Metanephros (tissue), 2 donors: ENCODE measurements at places on chromosomes 5 and 9. TPM values are rescaled to one million over a fixed set of nuclear protein-coding genes. Genes with fewer than 3 reads are reported as not detected.

The PCSK1 gene
- 0.18 TPM for total RNA-seq

The PALM2AKAP2 gene
- total RNA-seq, result 20.7 TPM

The YIPF5 gene
- total RNA-seq, result 50.6 TPM

The PRSS3 gene
- 0.64 TPM for total RNA-seq

The GNA14 gene
- 21.1 TPM for total RNA-seq

The LMX1B gene
- total RNA-seq, result 4.1 TPM

The PRUNE2 gene
- 10.9 TPM for total RNA-seq

The F2RL2 gene
- 1.1 TPM for total RNA-seq

The CYLC2 gene
- not detected for total RNA-seq

The FST gene
- 15.9 TPM for total RNA-seq

The CDH6 gene
- 89.1 TPM for total RNA-seq

The OR1J2 gene
- not detected for total RNA-seq

The F2R gene
- total RNA-seq, result 50.2 TPM

The FOXI1 gene
- 3.8 TPM for total RNA-seq

The FOXD1 gene
- total RNA-seq, result 13.9 TPM

The C9orf78 gene
- 36.3 TPM for total RNA-seq

The CCL28 gene
- total RNA-seq, result 4.0 TPM

The FYB1 gene
- 5.5 TPM for total RNA-seq

The OLFM1 gene
- total RNA-seq, result 5.1 TPM

The PCDHB14 gene
- total RNA-seq, result 8.6 TPM

The PDCD1LG2 gene
- total RNA-seq, result 0.64 TPM

The C9orf85 gene
- total RNA-seq, result 14.2 TPM

The PSD2 gene
- total RNA-seq, result 1.1 TPM

The SMIM33 gene
- not detected for total RNA-seq

The UBTD2 gene
- 38.5 TPM for total RNA-seq

The WDR38 gene
- not detected for total RNA-seq

The PCDHGC4 gene
- 9.6 TPM for total RNA-seq

The SLC4A9 gene
- 21.8 TPM for total RNA-seq

The PCDH1 gene
- 44.8 TPM for total RNA-seq

The LAMC3 gene
- total RNA-seq, result 47.9 TPM

The KCNMB1 gene
- 0.64 TPM for total RNA-seq

The PROB1 gene
- 11.2 TPM for total RNA-seq

The DND1 gene
- total RNA-seq, result 0.76 TPM

The ITK gene
- total RNA-seq, result 0.99 TPM

The DPH7 gene
- total RNA-seq, result 34.1 TPM

The RIMOC1 gene
- 19.4 TPM for total RNA-seq

The CMYA5 gene
- 72.5 TPM for total RNA-seq

The ZNF658 gene
- 6.6 TPM for total RNA-seq

The ARL14EPL gene
- total RNA-seq, result not detected

The ARHGEF39 gene
- 2.9 TPM for total RNA-seq

The BARHL1 gene
- total RNA-seq, result not detected

The LRRC70 gene
- 12.3 TPM for total RNA-seq

The SLC25A2 gene
- total RNA-seq, result 0.35 TPM
